ENCODE measurements at places on chromosomes 3 and 15.

DNA sequence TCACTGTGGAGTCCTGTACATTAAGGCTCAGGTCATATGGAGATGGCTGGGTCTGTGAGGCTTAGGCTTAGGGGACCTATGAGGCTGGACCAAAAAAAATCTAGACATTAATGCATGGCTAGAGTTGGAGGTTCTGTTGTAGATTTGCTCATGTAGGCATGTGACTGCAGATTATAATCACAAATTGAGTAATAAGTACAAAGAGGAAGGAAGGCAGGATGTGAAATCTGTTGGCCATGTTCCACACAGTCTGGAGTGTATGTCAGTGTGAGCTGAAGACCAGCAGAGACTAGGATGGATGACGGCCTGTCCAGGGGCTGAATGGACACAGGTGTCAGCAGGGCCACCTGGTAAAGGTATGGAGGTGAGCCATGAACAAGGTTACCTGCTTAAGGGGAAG, at the start of gene ST3GAL6:
Gene ST3GAL6 (plus strand): TSS at position 265 of the 400 bp plus-strand sequence. CDS start 5,101 bp downstream, outside the sequence.
- no peak for DNase-seq

- no peak for DNase-seq
Observed at GRCh38 chr15:78061963-78062427, 15.5 kb downstream of the TBC1D2B start.

DNA sequence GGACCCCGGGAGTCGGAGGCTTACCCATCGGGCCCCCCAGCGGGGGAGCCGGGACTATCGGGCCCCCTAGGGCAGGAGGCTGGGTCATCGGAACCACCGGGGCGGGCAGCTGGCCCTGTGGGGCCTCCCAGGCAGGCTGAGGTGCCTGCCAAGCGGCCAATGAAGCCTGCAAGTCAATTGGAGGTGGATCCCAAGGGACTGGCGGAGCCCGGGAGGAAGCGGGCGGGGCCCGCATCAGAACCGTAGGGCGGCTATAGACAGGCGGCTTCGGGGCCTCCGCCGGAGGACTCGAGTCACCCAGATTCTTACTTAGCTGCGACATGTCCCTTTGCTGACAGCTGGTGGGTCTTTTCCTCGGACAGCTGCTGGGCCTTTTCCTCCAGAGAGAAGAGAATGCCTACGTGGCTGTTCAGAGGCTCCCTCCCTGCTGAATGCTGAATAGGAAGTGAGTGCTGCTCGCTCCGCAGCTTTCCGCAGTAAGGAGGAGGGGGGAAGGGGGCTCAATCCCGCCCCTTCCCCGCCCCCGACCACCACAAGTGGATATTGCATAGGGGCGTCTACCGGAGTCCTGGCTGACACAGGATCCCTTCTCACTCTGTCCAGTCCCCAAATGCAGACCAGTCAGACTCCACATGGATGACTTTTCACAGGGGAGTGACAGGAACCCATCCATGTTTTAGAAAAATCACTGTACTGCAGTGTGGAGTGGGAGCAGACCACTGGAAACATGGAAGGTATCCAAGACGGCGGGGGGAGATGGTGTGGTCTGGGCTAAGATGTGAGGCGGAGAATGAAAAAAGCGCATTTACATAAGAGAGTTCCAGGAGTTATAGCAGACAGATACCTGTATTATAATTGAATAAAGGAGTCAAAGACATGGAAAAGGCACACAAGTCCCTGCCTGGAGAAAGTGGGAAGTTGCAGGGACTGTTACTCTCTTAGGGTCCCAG, at the start of gene MAGEL2:
Gene MAGEL2 (minus strand): TSS at position 447 of the 950 bp plus-strand sequence. CDS start 125 bp downstream, at position 322.
- no peak for DNase-seq

DNA sequence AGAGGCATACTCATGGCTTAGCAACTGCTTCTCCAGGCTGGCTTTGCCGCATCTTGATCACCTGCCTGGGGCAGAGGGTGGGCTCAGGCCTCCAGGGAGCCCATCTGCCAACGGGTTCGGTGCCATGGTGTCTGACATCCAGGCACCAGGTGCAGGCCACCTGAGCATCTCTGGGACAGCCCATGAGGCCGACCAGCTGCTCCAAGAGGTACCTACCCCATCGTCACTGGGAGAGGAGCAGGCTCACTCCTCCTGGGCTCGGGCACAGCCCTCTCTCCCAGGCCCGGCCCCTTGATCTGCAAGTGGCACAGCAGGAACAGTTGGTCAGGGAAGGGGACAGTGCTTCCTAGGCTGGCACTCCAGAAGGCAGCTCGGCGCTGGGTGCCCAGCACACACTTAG, 21.9 kb downstream of the TPRA1 start:
- DNase-seq = no peak

- DNase-seq = no peak
Observed at GRCh38 chr3:124896824-124897526, 9.8 kb upstream of the ITGB5 start.

- no peak for DNase-seq
Observed at GRCh38 chr3:85783291-85783690, 824.5 kb downstream of the CADM2 start.

DNA sequence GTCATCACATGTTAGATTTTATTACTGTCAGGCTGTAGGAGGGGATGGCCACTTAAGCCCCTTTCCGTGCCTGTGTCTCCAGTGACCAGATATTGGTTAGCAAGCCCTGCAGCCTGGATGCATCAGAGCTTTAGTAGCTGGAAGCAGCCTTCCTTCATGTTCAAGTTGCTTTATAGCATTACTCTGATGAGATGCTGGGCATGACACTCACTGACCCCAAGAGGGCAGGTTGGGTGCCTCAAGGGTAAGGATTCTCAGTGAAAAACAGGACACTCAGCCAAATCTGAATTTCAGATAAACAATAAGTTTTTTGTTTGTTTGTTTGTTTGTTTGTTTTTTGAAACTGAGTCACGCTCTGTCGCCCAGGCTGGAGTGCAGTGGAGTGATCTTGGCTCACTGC, 68.5 kb upstream of the PTX3 start:
- no peak for DNase-seq

- no peak for DNase-seq
Observed at GRCh38 chr15:73589766-73590165, 43.4 kb downstream of the NPTN start.

- no peak for DNase-seq
Observed at GRCh38 chr15:81473177-81473576, 99.2 kb upstream of the TMC3 start.

DNA sequence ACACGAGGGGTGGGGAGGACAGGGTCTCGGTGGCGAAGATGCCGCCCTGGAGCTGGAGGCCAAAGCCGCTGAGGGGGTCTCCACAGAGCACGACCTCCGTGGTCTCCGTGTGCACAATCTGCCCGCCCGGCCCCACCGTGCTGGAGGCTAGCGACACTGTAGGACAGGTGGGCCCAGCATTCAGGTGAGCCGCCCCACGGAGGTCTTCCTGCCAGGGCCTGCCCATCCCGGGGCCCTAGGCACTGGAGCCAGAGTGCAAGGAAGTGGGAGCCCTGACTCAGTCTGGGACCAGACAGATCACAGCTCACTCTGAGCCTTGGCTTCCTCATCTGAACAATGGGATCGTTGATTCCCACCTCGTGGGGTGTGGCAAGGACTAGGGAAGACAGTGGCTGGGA, 25.8 kb downstream of the GRIP2 start:
- DNase-seq = peak; percentile 12

DNA sequence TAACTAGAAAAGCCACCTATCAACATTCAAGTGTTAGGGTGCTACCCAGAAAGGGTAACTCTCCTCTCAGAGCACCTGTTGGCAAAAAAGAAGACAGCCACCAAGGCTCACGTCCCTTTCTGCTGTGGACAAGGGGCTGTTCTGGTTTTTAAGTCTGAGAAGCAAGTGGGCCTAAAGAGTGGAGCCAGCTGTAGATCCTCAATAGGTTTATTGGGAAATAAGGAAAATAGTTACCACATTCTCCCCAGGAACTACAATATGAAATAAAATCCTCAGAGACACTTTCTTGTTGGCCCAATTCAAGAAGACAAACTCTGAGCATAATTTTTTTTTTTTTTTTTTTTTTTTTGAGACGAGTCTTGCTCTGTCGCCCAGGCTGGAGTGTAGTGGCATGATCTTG, 35.8 kb downstream of the LRIG1 start:
- no peak for DNase-seq

DNA sequence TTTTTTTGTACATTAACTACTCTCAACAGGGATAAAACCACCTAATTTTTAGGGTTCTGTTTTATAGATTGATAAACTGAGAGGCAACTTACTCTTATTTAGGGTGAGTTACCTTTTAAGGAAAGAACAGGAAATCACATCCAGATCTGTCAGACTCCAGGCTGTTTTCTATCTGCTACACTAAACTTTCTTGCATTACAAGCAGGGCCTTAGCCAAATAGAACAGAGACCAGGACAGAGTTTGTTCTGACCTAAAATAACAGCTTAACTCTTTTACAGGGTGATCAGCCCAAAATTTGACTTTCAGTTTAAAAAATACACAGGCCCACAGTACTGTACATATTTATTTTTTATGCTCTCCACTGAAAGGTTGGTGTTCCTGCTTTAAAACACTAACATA, 38.6 kb downstream of the SGO1 start:
- no peak for DNase-seq

- DNase-seq = no peak
Observed at GRCh38 chr15:51232581-51232980, 105.8 kb downstream of the CYP19A1 start.

- DNase-seq = no peak
Observed at GRCh38 chr3:97689111-97689510, 75.4 kb upstream of the ARL6 start.

- no peak for DNase-seq
Observed at GRCh38 chr3:194218646-194219453, 82.9 kb downstream of the HES1 start.

DNA sequence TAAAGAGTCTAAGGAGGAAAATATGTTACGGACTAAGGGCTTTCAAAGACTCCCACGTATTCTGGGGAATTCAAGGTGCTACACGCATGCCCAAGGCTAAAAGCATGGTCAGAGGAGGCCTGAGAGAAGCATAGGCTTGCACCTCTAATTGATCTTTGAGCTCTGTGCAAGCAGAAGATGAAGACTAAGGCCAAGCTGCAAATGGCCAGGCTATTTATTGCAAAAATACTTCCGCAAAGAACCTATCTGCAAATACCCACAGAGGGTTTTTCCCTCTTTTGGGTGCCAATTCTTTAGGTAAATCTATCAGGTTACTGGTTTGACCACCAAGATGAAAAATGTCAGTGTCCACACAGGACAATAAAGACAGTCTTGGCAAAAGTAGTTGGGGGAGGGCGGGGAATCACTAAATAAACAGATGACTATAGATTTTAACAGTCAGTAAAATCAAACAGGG, 119.5 kb downstream of the STAG1 start:
- DNase-seq = no peak

DNA sequence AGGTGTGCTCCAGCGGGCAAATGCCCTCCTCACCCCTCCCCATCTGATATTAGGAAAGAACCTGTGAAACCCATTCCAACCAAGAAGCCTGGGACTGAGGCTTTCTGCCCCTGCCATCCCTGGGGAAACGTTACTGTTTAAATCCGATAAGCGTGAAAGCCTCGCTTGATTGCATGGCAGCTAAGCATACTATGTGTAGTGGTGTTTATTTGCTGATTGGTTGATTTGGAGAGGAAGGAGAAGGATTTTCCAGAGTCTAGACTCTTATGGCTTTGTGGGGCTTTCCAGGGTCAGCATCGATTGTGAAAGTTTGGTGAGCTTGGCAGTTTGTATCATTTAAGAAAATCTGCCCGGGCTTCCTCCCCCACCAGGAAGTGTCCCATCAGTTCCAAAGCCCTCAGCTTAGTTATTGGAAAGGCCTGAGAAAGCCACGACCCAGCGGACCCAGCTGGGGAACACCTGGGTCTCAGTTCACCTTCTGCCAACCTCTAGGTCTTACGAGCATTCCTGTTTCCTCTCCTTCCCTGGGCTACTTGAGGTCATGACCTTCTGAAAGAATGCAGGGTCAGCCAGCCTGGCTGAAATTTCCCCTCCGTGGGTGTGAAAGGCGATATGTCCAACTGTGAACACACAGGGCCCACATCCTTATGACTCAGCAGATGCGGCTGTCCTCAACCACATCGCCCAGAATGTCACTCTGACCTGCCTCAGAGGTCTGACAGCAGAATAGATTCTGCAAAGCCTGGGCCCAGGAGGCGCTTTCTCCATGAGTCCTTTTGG, 62.8 kb upstream of the HERC1 start:
- no peak for DNase-seq

DNA sequence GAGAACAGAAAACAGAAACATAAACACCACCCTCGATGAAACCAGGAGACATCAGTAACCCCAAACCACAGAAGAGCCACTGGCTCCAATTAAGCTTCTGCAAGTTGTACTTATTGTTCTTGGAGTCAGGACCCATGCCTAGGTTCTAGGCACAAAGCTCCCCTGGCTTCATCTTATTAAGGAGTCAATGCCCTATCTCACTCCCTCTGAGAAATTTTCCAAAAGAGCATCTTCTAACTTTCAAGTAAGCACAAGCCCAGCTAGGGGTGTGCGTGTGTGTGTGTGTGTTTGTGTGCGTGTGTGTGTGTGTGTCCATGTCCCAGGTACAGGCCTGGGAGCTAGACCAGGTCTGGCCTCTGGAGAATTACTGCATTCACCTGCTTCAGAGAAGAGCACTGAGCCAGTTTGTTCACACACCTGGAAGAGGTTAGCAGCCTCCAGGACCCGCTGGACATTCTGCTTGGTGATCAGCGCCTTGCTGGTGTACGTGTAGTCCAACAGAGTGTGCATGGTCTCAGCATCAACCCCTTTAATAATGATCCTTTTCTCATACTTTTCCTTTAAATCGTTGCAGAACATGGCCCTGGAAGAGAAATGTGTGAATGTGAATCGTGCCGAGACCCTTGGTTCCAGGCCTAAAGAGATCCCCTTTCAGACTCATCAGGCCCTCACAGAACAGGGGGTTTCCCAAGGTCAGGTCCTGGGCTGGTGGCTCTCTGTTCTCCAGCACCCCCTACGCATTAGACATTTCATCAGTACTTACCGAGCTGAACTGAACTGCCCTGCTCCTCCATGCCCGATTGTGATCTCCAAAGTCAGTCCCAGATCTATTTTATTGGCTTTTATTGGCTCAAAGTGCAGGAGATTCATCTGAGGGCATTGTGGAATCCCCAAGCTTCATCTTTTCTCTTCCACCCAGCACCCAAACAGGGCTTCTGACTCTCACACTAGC, 27.8 kb downstream of the KLHL6 start:
- no peak for DNase-seq

All from activated B cell treated with CpG ODN at 0.5 μM for 24 hours (primary cell).